ENCODE measurements at places on chromosomes 12 and 14.

- no peak for DNase-seq
Observed at GRCh38 chr14:92973798-92974372, 50.9 kb downstream of the CHGA start.

DNA sequence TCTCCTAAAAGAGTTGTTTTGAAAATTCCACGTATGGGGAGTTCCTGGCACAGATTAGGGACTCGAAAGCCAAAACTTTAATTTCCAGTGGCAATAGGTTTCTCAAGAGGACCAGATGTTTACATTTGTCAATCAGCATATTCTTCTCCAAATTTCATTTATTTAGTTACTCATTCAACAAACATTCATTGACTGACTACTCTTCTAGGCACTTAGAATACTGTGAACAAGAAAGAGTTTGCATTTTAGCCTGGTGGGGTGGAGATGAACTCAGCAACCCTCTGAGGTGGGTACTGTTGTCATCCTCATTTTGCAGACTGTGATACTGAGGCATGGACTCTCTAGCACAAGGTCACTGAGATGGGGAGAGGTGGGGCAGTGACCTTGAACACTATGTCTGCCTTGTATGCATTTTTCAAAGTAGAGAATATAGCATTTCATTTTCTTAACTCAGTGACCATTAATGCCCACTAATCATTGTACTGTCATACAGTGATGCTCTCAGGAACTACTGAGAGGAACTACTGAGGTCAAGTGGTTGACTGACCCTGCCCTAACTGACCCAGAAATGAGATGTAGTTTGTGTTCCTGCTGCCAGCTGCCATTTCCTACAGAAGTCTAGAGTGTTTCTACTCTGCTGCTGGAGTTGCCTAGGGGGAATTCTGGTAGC, 2.2 kb downstream of the L3HYPDH start:
- no peak for DNase-seq

DNA sequence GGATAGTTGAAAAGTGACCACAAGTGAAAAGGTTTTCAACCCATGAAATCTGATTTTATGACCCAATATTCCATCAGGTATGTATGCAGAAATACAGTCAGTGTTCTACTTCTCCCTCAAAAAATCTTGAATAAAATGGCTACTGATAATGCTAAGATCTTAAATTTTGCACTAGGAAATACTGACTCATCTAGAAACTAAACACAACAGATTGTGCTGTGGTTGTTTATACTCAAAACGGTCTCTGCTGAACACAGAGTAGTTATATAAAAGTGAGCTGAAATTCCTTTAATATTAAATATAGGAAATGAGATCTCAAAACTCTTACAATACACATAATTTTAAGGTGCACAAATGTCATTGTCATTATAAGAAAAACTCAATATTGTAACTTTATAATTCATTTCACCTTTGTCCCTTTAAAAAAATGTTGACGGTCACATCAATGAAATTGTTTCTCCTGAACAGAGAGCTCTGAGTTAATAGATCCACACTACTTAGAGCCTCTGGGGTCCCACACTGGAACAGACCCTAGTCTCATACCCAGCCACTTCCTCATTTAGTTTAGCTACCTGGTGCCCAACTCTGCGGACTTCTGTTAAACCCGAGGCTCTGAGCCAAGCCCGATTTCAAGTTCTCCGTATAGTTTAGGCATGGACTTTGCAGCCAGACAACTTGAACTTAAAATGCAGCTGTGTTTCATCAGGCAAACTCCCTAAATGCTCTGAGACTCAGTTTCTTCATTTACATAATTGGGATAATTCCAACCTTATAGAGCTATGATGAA, 9.3 kb downstream of the COCH start:
- no peak for DNase-seq

GRCh38 chr12:109841356-109841755, 8.2 kb upstream of the TRPV4 start:
- DNase-seq, result no peak

- no peak for DNase-seq
Observed at GRCh38 chr14:105421723-105422615, 2.3 kb downstream of the MTA1 start.

GRCh38 chr14:24441485-24441884, 1.1 kb downstream of the SDR39U1 start:
- DNase-seq, result no peak
